ENCODE measurements at places on chromosomes 5 and 9.

DNA sequence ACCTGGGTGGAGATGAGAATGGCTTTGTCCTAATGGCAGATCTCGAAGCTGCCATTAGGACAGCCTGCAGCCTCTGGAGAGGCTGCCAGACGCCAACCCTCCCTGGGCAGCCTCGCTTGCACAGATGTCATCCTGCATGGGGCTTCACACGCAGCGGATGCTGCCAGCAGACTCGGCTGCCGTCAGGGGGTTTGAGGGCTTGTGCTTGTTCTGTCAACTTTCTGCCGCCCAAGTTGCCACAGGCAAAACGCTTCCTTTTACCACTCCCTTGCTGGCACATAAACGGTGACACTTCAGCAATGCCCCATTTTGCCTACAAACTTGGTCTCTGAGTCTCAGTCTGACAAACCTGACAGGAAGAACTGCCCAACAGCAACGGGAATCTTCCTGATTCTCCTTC, 24.7 kb downstream of the DAP start:
- DNase-seq, result no peak
- no peak overlapping the region for H3K27ac ChIP-seq
- H3K4me3 ChIP-seq, result no peak overlapping the region
- no peaks in the 10 kb centered on the region for H3K27me3 ChIP-seq
- H3K36me3 ChIP-seq, result peaks cover 38% of the 10 kb centered on the region
- H3K4me1 ChIP-seq, result peaks cover 17% of the 10 kb centered on the region

DNA sequence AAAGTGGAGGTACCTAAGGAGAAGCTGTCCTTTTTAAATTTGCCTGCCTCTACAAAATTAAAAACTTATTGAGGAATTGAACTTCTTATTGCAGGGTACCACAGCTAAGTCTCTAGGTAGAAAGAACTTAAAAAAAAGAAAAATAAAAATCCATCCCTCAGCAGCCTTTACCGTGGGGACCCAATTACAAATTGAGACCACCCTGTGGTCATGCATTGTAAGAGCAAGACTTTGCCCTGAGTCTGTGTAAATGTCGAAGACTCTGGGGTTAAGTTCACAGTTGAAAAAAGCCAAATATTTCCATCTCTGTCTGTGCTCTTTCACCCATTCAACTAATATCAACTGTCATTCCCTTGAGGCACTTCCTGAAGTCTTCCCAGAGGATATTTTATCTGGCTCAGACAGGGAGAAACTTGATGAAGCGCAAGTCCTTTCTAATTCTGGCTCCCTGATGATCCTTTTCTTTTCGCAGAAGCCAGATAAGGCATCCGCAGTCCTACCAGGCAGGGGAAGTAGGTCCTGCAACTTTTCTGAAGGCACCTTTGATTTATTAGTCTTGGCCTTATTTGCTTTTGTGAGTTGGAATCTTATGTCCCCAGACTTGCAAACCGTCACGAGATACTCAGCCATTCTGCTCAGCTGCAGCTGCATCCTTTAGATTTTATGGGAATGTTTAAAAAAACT, 323.8 kb upstream of the WWC1 start:
- H3K36me3 ChIP-seq, result no peaks in the 10 kb centered on the region
- no peak overlapping the region for H3K27ac ChIP-seq
- peaks cover 26% of the 10 kb centered on the region for H3K4me1 ChIP-seq
- no peak for DNase-seq
- no peak overlapping the region for H3K4me3 ChIP-seq

GRCh38 chr9:5893134-5893505, 2.4 kb downstream of the MLANA start:
- no peaks in the 10 kb centered on the region for H3K27me3 ChIP-seq
- no peak overlapping the region for H3K27ac ChIP-seq
- no peaks in the 10 kb centered on the region for H3K4me1 ChIP-seq
- peaks cover 5% of the 10 kb centered on the region for H3K36me3 ChIP-seq
- no peak overlapping the region for H3K4me3 ChIP-seq

DNA sequence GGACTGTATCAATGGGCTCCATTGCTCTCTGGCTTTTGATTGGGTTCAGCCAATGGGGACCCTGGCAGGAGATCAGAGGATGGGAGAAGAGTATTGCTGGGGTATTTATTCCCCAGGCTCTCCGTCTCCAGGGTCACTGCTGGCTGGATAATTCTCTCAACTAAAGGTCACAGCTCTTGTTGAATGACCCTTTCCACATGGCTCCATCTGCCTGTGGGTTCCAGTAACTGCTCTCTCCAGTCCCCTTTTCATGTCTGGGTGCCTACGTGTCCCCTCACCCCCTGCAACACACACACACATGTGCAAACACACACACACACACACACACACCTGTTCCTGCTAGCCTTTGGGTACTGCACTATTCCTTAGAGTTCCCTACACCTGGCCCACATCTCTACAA, 53.9 kb upstream of the RIC1 start:
- no peak for DNase-seq
- no peak overlapping the region for H3K27ac ChIP-seq
- H3K27me3 ChIP-seq, result no peaks in the 10 kb centered on the region
- H3K4me3 ChIP-seq, result no peak overlapping the region
- peaks cover 2% of the 10 kb centered on the region for H3K36me3 ChIP-seq
- peaks cover 5% of the 10 kb centered on the region for H3K4me1 ChIP-seq

GRCh38 chr9:33124751-33125381, 42.3 kb downstream of the B4GALT1 start:
- DNase-seq, result no peak
- H3K27ac ChIP-seq, result no peak overlapping the region

GRCh38 chr5:63398346-63398745, 563.9 kb downstream of the HTR1A start:
- H3K27ac ChIP-seq, result no peak overlapping the region
- peaks cover 15% of the 10 kb centered on the region for H3K27me3 ChIP-seq
- no peak overlapping the region for H3K4me3 ChIP-seq
- H3K4me1 ChIP-seq, result no peaks in the 10 kb centered on the region

DNA sequence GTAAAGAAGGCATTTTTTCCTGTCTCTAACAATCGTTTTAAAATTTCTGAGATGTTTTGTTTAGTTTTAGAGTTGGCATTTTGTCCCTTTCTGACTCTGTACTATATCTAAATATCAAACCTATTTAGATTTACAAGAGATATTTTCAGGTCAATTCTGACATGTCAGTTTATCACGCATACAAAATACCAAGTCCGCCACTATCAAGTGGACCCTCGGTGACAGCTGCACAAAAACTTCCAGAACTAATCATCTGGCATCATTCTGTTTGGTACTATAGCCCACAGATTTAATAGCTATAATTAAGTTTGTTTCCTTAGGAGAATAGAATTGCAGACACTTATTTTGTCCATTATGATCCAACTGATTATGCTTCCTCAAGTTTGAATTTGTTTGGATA, 1278.2 kb downstream of the CDH12 start:
- H3K27ac ChIP-seq, result no peak overlapping the region
- no peaks in the 10 kb centered on the region for H3K27me3 ChIP-seq
- no peak for DNase-seq
- H3K4me1 ChIP-seq, result no peaks in the 10 kb centered on the region

DNA sequence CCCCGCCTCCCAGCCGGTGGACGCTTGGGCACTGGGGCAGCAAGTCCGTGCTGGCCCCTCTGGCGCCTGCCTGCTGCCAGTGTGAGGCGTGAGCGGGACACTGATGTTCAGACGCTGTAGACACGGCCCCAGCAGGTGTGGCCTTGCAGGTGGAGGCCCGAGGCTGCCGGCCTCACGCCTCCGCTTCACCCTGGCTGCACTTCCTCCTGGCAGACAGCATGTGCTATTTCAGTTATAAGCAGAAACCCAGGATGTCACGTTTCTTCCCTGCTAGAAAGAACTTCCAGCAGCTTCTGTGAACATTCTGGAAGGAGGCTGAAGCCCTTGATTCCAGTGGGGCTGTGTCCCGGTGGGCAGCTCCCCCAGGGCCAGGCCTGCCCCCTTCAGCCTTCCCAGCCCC, 114.8 kb upstream of the FCN2 start:
- H3K36me3 ChIP-seq, result peaks cover 53% of the 10 kb centered on the region
- H3K27ac ChIP-seq, result no peak overlapping the region
- H3K27me3 ChIP-seq, result no peaks in the 10 kb centered on the region
- DNase-seq, result no peak

DNA sequence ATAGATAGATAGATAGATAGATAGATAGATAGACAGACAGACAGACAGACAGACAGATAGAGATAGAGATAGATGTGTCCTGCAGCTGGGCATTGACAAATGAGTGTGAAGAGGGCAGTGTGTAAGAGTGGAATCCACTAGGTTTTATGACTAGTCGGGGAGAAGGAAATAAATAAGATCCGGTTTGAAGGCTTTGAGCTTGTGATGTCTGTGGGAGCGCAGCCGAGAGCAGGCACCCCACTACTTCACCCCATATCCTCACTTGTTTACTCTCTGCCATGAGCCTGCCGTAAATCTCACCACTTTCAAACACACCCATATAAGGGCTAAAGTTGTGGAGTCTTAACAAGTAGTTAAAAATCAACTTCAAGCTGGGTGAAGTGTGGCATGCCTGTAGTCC, 1.4 kb upstream of the SUSD1 start:
- H3K27ac ChIP-seq, result no peak overlapping the region
- no peaks in the 10 kb centered on the region for H3K36me3 ChIP-seq
- no peak for DNase-seq
- no peak overlapping the region for H3K4me3 ChIP-seq

GRCh38 chr9:70542311-70542931, 128.0 kb upstream of the KLF9 start:
- no peaks in the 10 kb centered on the region for H3K27me3 ChIP-seq
- H3K36me3 ChIP-seq, result no peaks in the 10 kb centered on the region
- H3K27ac ChIP-seq, result no peak overlapping the region
- no peak overlapping the region for H3K4me3 ChIP-seq
- DNase-seq, result no peak
- peaks cover 23% of the 10 kb centered on the region for H3K4me1 ChIP-seq

DNA sequence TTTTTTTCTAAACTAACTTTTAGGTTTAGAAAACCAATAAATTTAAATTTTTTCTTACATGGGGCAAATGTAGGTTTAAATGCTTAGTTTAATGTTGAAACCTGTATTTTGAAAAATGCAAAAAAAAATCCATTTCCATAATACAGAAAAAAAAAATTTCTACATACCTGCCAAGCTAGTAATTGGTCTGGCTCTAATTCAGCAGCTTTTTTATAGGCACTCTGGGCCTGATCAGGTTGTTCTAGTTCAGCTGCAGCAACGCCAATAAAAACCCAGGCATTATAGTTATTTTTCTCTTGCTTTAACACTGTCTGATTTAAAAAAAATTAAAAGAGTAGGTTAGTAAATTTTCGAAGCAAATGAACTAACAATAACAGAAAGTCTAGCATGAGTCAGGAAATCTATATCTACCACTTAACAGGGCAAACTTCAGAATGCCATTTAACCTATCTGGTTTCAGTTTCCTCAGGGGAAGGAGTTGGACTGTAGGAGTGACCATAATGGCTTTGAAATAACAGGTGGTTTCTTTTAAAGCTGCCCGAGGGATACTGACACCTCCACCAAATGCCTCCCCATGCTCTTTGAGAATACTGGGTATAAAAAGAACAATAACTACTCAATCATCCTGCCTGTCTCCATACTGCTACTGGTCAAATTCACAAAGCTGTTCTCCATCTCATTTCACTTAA, 11.6 kb downstream of the SKIC3 start:
- no peak for DNase-seq
- H3K4me1 ChIP-seq, result peaks cover 28% of the 10 kb centered on the region
- H3K27ac ChIP-seq, result peak overlapping the region; percentile 0

DNA sequence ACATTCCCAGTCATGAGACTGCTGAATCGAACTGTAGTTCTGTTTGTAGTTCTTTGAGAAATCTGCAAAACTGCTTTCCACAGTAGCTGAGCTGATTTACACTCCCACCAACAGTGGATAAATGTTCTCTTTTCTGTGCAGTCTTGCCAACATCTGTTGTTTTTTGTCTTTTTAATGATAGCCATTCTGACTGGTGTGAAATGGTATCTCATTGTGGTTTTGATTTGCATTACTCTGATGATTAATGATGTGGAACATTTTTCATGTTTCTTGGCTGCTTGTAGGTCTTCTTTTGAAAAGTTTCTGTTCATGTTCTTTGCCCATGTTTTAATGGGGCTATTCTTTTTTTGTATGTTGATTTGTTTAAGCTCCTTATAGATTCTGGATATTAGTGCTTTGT, 187.3 kb upstream of the TLE4 start:
- DNase-seq, result no peak
- H3K4me1 ChIP-seq, result peaks cover 26% of the 10 kb centered on the region
- H3K27ac ChIP-seq, result no peak overlapping the region
- no peaks in the 10 kb centered on the region for H3K36me3 ChIP-seq
- H3K27me3 ChIP-seq, result no peaks in the 10 kb centered on the region
- H3K4me3 ChIP-seq, result no peak overlapping the region

- no peak overlapping the region for H3K27ac ChIP-seq
- no peaks in the 10 kb centered on the region for H3K4me1 ChIP-seq
- H3K27me3 ChIP-seq, result no peaks in the 10 kb centered on the region
- H3K36me3 ChIP-seq, result peaks cover 31% of the 10 kb centered on the region
Observed at GRCh38 chr9:37531699-37532098, 44.5 kb downstream of the FBXO10 start.

DNA sequence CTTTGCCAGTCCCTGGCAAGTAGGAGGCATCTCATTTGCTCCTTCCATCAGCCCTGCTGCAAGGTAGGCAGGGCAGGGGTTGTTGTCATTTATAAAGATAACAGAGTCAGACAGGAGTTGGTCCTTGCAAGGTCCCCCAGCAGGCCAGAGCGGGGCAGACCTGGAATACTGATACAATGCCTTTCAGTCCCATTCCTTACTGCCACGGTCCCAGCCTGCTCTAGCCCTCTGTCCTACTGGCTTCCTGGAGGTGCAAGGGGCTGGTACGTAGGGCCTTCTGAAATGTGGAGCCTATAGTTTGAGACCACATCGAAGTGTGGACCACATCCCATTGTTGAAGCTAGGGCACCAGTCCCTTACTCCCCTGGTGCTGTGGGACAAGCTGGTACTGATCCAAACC, 42.8 kb upstream of the PITX1 start:
- no peak overlapping the region for H3K4me3 ChIP-seq
- H3K36me3 ChIP-seq, result peaks cover 6% of the 10 kb centered on the region
- no peaks in the 10 kb centered on the region for H3K4me1 ChIP-seq

GRCh38 chr5:113487781-113488644, at the start of gene MCC:
MCC (minus strand) TSS chr5:113488453.
- peak within 1 kb of the TSS; percentile 94 for H3K27ac ChIP-seq
- DNase-seq, result peak; percentile 98
- H3K4me1 ChIP-seq, result peaks cover 32% of the 10 kb centered on the region
- H3K4me3 ChIP-seq, result peak within 1 kb of the TSS; percentile 91

- peaks cover 63% of the 10 kb centered on the region for H3K4me1 ChIP-seq
- H3K27ac ChIP-seq, result peak overlapping the region; percentile 72
- no peak overlapping the region for H3K4me3 ChIP-seq
- no peaks in the 10 kb centered on the region for H3K36me3 ChIP-seq
Observed at GRCh38 chr5:154242442-154242841, 51.9 kb downstream of the GALNT10 start.

DNA sequence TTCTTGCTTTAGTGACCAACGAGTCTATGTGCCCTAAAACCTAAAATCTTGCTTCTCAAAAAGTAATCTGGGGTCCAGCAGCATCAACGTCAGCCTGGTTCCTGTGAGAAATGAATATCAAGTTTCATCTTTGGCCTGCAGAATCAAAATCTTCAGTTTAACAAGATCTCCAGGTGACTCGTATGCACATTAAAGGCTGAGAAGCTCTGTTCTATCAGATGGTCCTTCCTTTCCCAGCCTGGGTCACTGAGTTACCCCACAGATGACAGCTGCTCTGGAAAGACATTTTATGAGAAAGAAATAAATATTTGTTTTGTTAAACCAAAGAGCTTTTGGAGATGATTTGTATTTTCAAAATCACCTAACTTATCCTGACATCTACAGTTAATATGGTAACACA, 75.8 kb downstream of the ADAMTSL1 start:
- no peak for DNase-seq
- no peaks in the 10 kb centered on the region for H3K36me3 ChIP-seq
- H3K4me1 ChIP-seq, result peaks cover 16% of the 10 kb centered on the region
- no peak overlapping the region for H3K27ac ChIP-seq
- no peaks in the 10 kb centered on the region for H3K27me3 ChIP-seq

Measured in chondrocyte (in vitro differentiated cells).